ENCODE measurements at places on chromosomes 11 and 22. TPM values are rescaled to one million over a fixed set of nuclear protein-coding genes. Genes with fewer than 3 reads are reported as not detected.

HBB gene
- not detected for total RNA-seq

SMC1B gene
- total RNA-seq: not detected

THYN1 gene
- total RNA-seq: 74.7 TPM

SLC5A12 gene
- not detected for total RNA-seq

APOBEC3B gene
- 13.0 TPM for total RNA-seq

RGL4 gene
- total RNA-seq: not detected

KDM4E gene
- not detected for total RNA-seq
